ENCODE measurements at places on chromosomes 3 and 15.

- no peak for DNase-seq
Observed at GRCh38 chr3:152156880-152157279, 111.8 kb upstream of the MBNL1 start.

GRCh38 chr3:186922224-186922623 is 8.1 kb upstream of the ST6GAL1 start:
- DNase-seq, result no peak

GRCh38 chr3:172038798-172039435 is 461 bp upstream of the FNDC3B start:
- no peak for DNase-seq

DNA sequence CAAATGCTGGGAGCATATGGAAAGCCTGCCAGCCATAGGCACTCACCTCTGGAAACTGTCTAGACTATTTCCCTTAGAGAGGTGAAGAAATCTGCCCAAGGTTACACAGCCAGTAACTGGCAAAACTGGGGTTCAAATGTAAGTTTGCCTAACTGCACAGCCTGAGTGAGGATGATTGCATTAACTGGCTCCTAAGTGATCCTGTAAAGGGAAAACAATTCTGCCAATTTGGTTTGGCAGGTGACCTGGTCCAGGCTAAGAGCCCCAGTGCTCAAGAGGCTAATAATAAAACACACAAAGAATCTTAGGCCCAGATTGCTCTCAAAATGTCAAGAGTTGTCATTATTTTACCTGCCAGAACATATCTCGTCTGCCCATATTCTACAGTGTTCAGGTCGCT is 43.9 kb upstream of the SPRED1 start:
- DNase-seq, result no peak

DNA sequence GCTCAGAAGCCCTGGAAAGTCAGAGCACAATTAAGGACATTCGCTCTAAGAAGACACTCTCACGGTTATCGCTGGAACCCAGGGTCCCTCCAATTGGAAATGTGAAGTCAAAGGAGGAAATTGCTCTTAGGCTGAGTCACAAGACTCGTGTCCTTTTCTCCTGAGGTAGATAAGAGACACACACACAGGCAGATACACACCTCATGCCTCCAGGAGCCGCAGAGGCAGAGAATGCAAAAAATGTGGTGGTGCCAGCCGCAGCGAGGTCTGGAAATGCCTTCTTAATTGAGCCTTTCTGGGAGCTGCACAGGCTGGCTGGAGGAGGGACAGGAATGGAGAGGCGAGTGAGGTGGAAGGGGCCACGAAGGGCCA is 189.3 kb downstream of the OPA1 start:
- no peak for DNase-seq

DNA sequence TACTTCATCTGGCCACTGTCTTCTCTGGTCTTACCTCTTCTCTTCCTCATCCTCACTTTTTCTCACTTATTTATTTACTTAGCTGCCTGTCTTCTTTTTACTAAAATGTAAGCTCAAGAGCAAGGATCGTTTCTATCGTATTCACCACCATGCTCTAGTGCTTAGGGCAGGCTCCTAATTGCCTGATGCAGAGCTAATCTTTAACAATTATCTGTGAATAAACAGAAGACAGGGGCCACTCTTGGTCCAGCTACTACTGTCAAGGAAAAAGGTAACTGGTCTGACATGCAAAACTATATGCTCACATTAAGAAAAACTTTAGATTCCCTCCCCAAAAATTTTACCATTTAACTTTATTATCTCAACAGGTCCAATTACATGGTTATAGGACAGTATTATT is 17.5 kb downstream of the PIK3R4 start:
- no peak for DNase-seq

- DNase-seq, result no peak
Observed at GRCh38 chr15:78075490-78076230, 1.9 kb downstream of the TBC1D2B start.

DNA sequence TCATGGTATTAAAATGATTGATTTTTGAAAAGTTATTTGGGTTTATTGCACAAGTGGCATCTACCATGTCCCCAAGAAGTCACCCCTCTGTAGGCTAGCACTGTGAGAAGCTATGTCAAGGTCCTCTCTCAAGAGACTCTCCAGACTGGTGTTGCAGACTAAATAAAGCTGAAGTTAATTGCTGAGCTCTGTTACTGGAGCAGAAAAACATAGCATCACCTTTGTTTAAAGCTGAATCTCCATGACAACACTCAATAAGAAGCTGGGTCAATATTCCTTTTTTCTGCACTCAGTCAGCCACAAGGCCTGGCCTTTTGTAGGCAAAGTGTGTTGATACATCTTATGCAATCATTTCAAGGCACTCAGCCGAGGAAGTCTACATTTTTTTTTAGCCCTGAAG is 806.6 kb upstream of the LMCD1 start:
- DNase-seq, result no peak

- no peak for DNase-seq
Observed at GRCh38 chr3:146747051-146747450, 141.9 kb upstream of the PLSCR5 start.

GRCh38 chr15:82663186-82663600 is 16.0 kb upstream of the CPEB1 start:
- DNase-seq, result no peak

DNA sequence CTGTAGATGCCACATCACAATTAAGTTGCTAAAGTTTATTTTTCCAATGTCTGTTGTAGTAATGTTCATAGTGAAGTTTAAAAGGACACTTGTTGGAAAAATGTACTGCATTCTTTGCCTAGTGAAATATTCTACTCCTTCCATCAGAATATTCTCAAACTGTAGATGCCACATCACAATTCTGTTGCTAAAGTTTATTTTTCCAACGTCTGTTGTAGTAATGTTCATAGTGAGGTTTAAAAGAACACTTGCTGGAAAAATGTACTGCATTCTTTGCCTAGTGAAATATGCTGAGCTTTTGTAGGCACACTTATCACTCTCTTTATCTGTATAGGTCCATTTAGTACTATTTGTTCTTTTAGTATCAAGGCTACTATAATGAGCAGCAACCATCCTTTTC is 836.1 kb downstream of the NAALADL2 start:
- DNase-seq, result no peak

GRCh38 chr3:134369231-134369741 is 5.0 kb downstream of the AMOTL2 start:
- no peak for DNase-seq

DNA sequence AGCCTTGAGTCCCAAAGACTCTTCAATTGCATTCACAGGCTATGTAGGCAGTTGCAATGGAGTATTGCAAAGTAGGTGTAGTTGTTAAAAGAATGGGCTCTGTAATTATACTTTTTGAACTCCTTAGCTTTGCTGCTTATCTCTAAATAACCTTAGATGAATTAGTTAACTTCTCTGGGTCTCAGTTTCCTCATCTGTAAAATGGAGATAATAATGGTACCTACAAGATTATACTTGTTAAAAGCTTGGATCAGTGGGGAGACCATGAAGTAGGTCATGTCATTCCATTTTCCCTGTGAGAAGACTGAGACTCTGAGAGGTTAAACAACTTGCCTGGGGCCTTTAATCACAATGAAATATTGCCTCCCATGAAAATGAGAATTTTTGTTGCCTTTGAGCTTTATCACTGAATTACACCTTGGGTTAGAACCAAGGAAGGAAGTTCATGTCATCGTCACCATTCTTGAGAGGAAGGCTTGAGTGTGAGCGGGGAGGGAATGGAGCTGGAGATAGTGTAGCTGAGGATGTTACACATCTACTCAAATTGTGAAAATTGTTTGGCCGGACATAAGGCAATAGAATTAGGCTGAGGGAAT is 38.1 kb downstream of the CTDSPL start:
- no peak for DNase-seq

GRCh38 chr3:180036671-180037455 is at the start of gene PEX5L:
TSS of gene PEX5L (minus strand) at chr3:180036937. CDS start at chr3:180036599, 338 bp downstream.
- DNase-seq, result no peak

DNA sequence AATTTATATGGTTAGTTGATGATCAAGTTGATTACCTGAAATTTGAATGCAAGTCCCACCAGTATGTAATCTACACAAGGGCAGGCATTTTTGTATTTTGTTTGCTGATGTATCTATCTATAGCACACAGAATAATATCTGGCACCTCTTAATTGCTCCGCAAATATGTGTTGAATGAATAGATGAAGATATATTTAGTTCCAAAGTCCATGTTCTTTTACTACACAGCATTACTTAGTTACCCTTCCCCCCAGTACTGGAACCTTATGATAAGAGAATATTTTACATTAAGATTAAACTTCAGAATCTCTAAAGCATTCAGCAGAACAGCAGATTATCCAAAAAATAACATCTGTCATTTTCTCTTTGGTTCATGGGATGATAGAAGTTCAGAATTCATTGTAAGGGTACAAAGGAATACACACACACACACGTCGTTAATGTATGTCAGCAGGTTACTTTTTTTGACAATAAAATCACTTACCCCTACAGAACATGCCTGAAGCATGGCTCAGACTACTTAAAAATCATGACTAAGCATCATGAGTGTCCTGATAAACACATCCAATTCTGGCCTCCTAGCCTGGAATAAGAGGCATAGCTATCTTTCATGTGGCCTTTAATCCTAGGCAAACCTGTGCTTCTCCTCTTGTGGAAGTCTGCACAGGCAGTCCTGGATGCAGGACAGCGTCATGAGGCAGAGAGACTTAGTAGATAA is 148.9 kb upstream of the TBC1D5 start:
- DNase-seq, result no peak

DNA sequence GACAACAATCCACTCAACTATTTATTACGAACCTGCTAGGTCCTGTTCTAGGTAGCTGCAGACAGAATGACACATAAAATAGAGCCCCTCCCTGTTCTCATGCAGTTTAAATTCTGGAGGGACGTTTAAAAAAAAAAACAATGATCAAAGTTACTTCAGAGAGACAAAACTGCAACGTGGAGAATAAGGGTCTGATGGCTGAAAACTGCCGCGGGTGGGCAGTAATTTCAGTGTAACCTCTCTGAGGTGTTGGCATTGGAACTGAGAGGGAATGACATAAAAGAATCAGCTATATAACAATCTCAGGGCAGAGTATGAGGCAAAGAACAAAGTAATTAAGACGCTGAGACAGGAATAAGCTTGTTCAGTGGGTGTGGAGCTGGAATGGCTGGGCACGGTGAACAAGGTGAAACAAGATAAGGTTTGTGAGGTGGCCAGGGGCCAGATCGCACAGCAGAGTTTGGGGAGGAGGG is 19.5 kb downstream of the TBL1XR1 start:
- DNase-seq, result no peak

GRCh38 chr3:58375254-58375653 is 42.6 kb downstream of the PXK start:
- DNase-seq, result no peak

GRCh38 chr15:69289342-69290146 is 9.2 kb upstream of the PAQR5 start:
- no peak for DNase-seq

DNA sequence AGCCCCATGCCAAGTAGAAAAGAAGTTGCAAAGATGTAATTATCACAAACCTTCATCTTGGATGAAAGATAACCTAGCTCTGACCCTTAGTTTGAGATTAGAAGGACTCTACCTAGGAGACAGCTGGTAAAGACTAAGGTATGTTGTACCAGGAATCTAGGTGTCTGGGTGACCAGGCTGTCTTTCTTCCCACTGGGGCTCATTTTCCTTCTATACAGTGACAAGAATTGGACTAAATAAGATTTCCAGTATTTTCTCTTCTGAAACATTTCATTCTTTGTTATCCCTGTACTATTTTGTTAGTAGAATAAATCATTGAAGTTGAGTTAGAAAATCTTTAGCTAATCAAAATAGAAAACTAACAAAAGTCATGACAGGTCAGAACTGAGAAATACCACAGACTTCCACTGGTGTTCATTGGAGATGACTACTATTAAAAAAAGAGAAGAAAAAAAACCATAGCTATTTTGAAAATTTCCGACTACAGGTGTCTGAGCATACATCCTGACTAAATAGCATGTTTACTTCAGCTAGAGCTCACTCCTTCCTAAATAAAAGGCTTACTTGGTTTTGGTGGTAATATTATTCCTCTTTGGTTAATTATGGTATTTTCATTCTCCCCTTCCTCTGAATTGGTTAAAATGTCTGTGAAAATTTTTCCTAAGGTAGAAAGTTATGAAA is 10.1 kb downstream of the TGFBR2 start:
- no peak for DNase-seq

DNA sequence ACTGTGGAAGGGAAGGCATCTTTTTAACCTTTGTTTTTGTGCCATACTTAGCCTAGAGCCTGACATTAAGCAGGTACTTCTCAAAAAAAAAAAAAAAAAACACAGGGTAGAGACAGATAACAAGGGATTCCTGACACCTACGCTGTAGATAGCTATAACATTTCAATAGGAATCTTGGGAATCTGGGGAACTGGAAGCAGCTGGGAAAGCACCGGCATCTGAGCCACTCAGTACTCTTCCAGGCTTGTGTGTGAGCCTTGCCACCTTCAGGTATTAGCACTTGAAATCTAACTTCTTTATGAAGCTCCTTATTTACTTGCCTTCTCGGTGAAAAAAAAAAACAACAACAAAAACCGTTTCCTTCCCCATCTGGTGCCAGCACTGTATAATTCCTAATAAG is 46.8 kb downstream of the PIK3CA start:
- DNase-seq, result no peak

GRCh38 chr15:69304182-69304545 is 5.5 kb downstream of the PAQR5 start:
- no peak for DNase-seq

GRCh38 chr3:37628711-37629301 is 232.9 kb upstream of the CTDSPL start:
- no peak for DNase-seq
